Stimulated activated CD4-positive, alpha-beta T cell treated with anti-CD3 and anti-CD28 coated beads, Interleukin-15, amount 100 ng/mL, for 1 hour (primary cell): ENCODE measurements at places on chromosomes 4 and X.
A peak's percentile ranks its signal among the peaks of the same experiment; 100 is the strongest.

GRCh38 chr4:127870688-127871087, 10.0 kb upstream of the PLK4 start:
- DNase-seq, result no peak

GRCh38 chrX:37755025-37755424, 24.8 kb upstream of the CYBB start:
- DNase-seq, result no peak

GRCh38 chr4:8108261-8108660, 50.4 kb downstream of the ABLIM2 start:
- DNase-seq, result no peak

- DNase-seq, result no peak
Measured at GRCh38 chrX:110180928-110181310, 137.0 kb downstream of the AMMECR1 start.

DNA sequence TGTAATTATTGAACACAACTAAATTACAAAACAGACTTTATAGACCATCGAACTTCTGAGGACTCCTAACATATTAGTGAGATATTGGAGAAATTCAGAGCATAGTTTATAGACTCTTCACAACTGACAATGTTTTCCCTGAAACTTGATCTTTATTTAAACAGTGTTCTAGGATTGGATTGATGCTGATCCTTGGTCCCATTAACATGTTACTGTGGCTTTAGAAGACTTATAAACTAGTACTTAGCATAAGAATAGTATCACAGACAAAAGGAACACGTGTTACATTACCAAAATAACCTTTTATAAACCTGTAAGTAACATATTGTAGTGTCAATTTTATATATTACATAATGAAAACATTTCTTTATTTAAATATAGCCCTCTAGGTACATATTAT, 689.6 kb downstream of the CCSER1 start:
- DNase-seq, result no peak

DNA sequence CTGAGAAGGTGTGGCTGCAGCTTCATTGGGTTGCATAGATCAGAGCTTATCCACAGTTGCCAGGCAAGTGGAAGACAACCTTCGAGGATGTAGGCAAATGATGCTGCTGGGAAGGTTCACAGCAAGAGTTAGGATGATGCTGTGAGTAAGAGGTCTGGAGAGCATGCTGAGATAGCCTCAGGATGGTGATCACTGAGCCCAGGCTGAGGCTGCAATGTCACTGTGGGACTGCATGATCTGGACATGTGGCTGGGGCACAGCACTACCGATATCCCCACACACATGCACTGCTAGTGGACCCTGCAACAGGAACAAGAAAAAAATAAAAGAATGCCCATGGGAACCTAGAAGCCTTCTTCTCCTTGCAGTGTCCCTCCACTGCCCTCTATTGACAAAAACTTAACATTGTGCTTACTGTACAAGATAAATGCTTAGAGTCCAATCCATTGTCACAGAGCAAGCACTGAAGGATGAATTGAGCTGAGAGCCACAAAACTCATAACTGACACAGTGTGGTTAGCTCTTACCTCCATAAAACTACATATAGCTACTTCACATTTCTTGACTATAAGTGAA, 105.6 kb downstream of the CNKSR2 start:
- DNase-seq, result no peak

GRCh38 chr4:13498469-13498868, 14.3 kb upstream of the RAB28 start:
- no peak for DNase-seq

GRCh38 chrX:49287665-49288064, 15.8 kb upstream of the GAGE10 start:
- DNase-seq, result no peak

- no peak for DNase-seq
Measured at GRCh38 chr4:38672397-38673129, 8.6 kb downstream of the KLF3 start.

- no peak for DNase-seq
Measured at GRCh38 chrX:154038656-154039055, 19.0 kb upstream of the IRAK1 start.

- no peak for DNase-seq
Measured at GRCh38 chrX:28010875-28011274, 29.6 kb upstream of the DCAF8L1 start.

- no peak for DNase-seq
Measured at GRCh38 chr4:13678186-13678924, 50.8 kb upstream of the BOD1L1 start.

DNA sequence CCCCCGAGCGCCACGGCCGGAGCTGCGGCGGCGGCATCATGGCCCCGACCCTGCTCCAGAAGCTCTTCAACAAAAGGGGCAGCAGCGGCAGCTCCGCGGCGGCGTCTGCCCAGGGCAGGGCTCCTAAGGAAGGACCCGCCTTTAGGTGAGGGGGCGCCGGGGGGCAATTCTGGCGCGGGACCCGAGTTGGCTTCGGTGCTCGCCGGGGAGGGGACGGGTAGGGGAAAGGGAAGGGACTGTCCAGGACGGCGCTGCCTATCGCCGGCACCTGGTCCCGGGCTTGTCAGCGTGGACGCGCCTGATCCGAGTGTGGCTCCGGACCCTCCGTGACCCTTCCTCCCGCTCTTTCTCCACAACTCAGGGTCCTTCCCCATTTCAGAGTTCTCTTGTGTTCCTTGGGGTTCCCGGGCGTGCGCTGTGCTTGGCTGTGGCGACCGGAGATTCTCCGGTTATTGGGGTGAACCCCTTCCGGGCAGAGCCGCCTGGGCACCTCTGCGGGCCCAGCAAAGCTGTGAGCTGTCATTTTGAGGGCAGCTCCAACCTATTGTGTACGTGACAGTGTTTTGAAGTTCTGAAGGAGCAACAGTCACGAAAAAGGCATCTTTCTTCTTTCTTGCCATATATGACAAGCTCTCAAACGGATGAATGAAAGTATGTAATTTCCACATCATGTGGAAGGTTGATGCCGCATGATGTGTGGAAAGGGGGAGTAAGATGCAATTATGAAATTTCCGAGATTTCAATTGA, 522 bp downstream of the FNIP2 start:
- DNase-seq, result peak; percentile 5

GRCh38 chrX:131830400-131831184, 192.5 kb upstream of the STK26 start:
- no peak for DNase-seq

DNA sequence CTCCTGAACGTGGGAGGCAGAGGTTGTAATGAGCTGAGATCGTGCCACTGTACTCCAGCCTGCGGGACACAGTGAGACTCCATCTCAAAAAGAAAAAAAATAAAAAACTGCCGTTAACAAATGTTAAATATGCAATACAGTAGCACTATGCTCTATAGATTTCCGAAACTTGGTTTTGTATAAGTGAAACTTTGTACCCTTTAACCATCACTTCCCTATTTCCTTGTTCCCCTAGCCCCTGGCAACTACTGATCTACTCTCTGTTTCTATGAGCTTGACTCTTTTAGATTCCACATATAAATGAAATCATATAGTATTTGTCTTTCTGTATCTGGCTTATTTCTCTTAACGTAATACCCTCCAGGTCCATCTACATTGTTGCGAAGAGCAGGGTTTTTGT, 74.1 kb downstream of the TAB3 start:
- DNase-seq, result no peak

- no peak for DNase-seq
Measured at GRCh38 chr4:30870513-30870912, 150.3 kb downstream of the PCDH7 start.

DNA sequence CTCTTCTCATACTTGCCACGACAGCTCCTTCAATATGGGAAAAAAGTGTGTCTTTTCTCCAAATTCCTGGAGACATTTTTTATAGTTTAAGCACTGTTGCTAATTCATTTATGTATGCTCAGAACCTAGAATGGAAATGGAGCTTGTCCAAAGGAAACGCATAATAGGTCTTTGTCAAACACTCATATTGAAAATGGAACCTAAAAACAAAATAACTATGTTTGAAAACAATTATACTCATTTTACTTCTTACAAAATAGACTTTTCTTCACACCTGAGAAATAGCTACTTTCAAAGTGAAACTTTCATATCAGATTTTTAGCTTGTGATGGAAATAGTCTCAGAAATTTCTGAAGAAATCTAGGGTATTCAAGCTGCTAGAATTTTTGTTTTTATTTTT, 529.7 kb upstream of the BOD1L1 start:
- DNase-seq, result no peak

GRCh38 chrX:109696146-109696740, 36.8 kb downstream of the ACSL4 start:
- DNase-seq, result no peak

DNA sequence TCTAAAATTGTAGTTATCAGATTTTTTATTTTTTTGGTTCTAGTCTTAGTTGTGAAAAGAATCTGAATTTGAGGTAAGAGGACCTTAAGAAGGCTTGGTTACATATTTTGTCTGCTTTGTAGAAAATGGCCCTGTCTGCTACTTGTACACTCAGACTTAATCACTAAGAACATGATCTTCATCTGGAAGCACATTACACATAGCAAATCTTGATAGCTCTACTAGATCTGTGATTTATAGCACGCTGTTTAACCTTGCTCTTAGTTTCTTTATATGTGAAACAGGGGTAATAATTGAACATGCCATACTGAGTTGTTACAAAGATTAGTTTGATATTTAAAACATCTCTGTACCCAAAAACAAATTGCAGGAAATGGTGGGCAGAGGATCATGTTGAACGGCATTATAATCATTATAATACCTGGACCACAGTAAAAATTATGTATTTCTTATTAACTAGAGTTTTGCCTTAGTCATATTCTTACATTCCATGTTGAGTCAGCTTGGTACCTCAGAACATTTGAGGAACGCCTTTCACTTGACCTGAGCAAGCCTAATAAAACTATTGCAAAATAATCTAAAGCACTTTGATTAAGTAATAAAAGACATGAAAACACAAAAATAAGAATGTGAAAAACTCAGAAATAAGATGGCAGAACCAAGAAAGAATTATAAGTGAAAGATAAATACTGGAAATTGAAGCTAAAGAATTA, 738.0 kb upstream of the AADAT start:
- DNase-seq, result no peak

DNA sequence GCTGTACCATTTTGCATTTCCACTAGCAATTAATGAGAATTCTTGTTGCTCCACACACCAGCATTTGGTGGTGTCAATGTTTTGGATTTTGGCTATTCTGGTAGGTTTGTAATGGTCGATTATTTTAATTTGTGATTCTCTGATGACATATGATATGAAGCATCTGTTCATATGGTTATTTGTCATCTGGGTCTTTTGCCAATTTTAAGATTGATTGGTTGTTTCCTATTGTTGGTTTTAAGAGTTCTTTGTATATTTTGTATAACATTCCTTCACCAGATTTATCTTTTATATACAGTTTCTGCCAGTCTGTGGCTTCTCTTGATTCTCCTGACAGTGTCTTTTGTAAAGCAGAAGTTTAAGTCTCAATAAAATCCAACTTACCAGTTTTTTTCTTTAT, 18.5 kb upstream of the BDH2 start:
- DNase-seq, result no peak

DNA sequence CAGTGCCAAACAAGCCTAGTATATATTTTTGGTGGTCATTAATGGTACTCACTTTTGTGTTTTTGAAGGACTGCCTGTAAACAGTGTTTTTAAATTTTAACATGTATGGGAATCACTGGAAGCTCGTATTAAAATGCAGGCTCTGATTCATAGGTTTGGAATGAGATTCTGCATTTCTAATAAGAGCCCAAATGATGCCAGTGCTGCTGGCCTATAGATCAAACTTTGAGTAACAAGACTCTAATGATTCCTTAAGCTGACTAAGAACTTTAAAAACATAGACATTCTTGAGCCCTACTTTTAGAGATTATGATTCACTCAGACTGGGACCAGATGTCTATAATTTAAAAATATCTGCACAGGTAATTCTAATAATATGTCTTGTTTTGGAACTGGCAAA, 823.2 kb upstream of the LCORL start:
- no peak for DNase-seq

- DNase-seq, result no peak
Measured at GRCh38 chrX:43373032-43373431, 283.1 kb upstream of the MAOA start.

- DNase-seq, result no peak
Measured at GRCh38 chrX:116975517-116975916, 512.7 kb upstream of the CT83 start.

DNA sequence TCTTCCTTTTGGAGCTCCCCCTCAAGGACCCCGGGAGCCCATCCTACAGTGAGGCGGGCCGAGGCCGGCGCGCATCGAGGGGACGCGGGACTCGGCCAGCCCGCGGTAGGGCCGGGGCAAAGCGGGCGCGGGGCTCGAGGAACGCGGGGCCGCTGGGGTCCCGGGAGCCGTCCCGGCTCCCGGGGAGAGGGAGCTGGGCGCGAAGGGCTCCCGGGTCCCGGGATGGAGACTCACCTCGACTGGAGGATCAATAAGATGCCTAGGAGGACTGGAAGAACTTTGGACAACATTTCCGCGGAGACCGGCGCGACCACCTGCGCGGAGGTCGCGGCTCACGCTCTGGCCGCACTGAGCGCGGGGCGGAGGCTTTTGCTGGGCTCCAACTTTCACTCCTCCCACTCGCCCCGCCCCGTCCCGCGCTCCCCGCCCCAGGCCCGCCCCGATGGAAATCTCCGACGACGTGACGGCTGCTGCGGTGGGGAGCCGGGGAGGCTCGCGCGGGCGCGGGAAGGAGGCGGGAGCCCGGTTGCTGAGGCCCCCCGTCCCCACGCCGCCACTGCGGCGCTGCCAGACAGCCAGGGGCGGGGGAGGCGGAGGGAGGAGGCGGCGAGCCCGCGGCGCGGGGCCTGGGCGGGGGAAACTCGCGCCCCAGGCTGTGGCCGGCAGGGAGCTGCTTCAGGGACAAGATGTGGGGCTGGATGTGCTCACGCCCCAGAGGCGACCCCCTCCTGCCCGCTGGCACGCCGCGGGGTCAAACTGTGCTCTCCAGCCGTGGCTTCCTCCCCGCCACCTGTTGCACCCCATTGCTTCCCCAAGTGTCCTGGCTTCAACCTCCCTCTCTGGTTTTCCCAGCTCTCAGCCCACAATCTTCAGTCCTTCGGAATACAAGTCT, at the start of gene GABRE:
TSS of gene GABRE (minus strand) at position 341 of the 892 bp plus-strand sequence. CDS start at position 290, 51 bp downstream.
- no peak for DNase-seq

DNA sequence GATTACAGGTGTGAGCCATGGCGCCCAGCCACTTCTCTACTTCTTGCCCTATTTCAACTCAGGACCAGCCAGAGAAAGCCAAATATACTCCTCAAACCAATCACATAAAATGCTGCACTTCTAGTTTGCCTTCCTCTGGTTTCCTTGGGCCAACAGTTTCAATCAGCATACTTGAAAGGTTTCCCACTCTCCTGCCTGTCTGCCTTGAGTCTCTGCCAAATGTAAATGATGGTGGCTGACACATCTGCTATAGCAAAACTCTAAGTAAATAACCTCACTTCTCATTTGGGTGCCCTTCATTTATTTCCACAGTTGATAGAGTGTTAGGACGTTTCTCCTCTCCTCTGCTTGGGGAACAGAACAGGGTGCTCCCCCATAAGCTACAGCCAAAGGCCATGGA, 36.4 kb upstream of the PPA2 start:
- DNase-seq, result no peak

GRCh38 chr4:152369203-152369901, 166.5 kb downstream of the FBXW7 start:
- no peak for DNase-seq
